ENCODE measurements at places on chromosomes 6 and 20. TPM values are rescaled to one million over a fixed set of nuclear protein-coding genes. Genes with fewer than 3 reads are reported as not detected.

- DNase-seq, result no peak
- no peak overlapping the region for H3K4me3 ChIP-seq
- H3K36me3 ChIP-seq, result no peaks in the 10 kb centered on the region
- no peaks in the 10 kb centered on the region for H3K27me3 ChIP-seq
Observed at GRCh38 chr6:31874836-31875572, 3.8 kb downstream of the SLC44A4 start.

GRCh38 chr6:136846046-136846445 is 23.7 kb downstream of the PEX7 start:
- no peaks in the 10 kb centered on the region for H3K4me1 ChIP-seq
- H3K27me3 ChIP-seq, result no peaks in the 10 kb centered on the region
- no peaks in the 10 kb centered on the region for H3K36me3 ChIP-seq
- no peak overlapping the region for H3K4me3 ChIP-seq
- no peak overlapping the region for H3K27ac ChIP-seq

DNA sequence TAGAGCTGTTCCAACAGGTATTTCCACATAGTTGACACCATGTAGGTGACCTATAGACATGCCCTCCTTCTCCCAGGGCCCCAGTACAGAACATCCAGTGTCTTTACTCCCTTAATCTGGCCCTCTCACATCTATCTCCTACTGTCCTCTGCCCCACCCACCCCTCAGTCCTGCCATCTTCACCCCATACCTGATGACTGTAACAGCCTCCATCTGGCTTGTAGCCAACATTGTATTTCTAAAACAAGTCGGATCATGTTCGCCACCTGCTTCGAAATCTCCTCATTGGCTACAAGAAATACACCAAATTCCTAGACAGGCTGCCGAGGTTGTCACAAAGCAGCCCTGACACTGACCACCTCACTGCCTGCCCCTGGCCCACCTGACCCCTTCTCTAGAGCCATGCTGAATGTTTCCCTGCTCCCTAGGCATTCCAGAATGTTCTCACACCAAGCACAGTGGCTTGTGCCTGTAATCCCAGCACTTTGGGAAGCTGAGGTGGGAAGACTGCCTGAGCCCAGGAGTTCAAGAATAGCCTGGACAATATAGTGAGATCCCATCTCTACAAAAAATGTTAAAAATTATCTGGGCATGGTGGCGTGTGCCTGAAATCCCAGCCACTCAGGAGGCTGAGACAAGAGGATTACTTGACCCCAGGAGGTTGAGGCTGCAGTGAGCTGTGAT is 6.0 kb downstream of the ZC3H12D start:
- H3K27ac ChIP-seq, result no peak overlapping the region
- H3K27me3 ChIP-seq, result no peaks in the 10 kb centered on the region
- no peaks in the 10 kb centered on the region for H3K36me3 ChIP-seq
- no peak for DNase-seq

DNA sequence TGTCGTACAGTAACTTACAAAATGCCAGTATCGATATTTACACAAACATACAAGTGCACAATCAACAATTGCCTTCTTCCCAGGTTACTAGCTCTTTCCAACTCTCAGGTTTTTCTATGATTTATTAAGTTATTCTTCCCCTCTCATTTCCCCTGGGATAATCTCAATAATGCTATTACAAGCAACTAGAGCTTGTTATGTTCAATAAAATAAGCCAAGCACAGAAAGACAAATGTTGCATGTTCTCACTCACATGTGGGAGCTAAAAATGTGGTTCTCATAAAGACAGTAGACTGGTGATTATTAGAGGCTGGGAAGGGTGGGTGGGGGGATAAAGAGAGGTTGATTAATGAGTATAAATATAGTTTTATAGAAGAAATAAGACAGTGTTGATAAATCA is 577.1 kb downstream of the HACE1 start:
- no peaks in the 10 kb centered on the region for H3K27me3 ChIP-seq
- H3K4me3 ChIP-seq, result no peak overlapping the region
- H3K36me3 ChIP-seq, result no peaks in the 10 kb centered on the region

DNA sequence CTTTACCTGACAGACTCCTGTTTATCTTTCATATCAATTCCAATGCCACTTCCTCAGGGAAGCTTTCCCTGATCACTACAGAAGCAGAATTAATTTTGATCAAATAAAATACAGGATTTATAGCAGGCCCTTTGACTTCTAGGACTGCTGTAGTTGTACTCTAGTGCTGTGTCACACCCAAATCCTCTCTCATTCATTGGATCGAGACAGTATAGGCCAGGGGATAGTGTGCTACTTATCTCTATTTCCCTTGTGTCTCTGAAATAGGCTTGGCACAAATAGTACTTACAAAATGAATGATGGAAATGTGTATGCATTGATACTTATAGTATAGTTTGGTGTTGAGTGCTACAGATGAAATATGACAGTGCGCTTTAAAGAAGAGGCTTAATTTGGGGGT is 19.8 kb downstream of the RALY start:
- DNase-seq, result no peak
- H3K36me3 ChIP-seq, result no peaks in the 10 kb centered on the region
- H3K27me3 ChIP-seq, result no peaks in the 10 kb centered on the region
- H3K4me3 ChIP-seq, result no peak overlapping the region

GRCh38 chr20:63027221-63027921 is 20.6 kb upstream of the BHLHE23 start:
- no peaks in the 10 kb centered on the region for H3K36me3 ChIP-seq
- no peak overlapping the region for H3K4me3 ChIP-seq
- DNase-seq, result no peak

GRCh38 chr6:150894935-150895552 is 29.5 kb downstream of the MTHFD1L start:
- H3K27ac ChIP-seq, result no peak overlapping the region
- H3K27me3 ChIP-seq, result no peaks in the 10 kb centered on the region
- no peak overlapping the region for H3K4me3 ChIP-seq
- no peak for DNase-seq

- no peak overlapping the region for H3K27ac ChIP-seq
- no peaks in the 10 kb centered on the region for H3K4me1 ChIP-seq
- H3K27me3 ChIP-seq, result peaks cover 12% of the 10 kb centered on the region
- H3K36me3 ChIP-seq, result no peaks in the 10 kb centered on the region
- H3K4me3 ChIP-seq, result no peak overlapping the region
Observed at GRCh38 chr6:104958178-104959025, 1.5 kb downstream of the LIN28B start.

Gene TSBP1
- not detected for total RNA-seq

Gene MDFI
- 37.3 TPM for total RNA-seq

Gene TMEM14B
- total RNA-seq, result 40.5 TPM

Gene FOXA2
- total RNA-seq, result not detected

Gene HTR1E
- not detected for total RNA-seq

Gene HLA-DQB1
- total RNA-seq, result 3.2 TPM

Data from vagina (tissue), 2 donors.